NCI-H446 (cell line): ENCODE measurements at places on chromosomes 1 and 21.
A peak's percentile ranks its signal among the peaks of the same experiment; 100 is the strongest.

DNA sequence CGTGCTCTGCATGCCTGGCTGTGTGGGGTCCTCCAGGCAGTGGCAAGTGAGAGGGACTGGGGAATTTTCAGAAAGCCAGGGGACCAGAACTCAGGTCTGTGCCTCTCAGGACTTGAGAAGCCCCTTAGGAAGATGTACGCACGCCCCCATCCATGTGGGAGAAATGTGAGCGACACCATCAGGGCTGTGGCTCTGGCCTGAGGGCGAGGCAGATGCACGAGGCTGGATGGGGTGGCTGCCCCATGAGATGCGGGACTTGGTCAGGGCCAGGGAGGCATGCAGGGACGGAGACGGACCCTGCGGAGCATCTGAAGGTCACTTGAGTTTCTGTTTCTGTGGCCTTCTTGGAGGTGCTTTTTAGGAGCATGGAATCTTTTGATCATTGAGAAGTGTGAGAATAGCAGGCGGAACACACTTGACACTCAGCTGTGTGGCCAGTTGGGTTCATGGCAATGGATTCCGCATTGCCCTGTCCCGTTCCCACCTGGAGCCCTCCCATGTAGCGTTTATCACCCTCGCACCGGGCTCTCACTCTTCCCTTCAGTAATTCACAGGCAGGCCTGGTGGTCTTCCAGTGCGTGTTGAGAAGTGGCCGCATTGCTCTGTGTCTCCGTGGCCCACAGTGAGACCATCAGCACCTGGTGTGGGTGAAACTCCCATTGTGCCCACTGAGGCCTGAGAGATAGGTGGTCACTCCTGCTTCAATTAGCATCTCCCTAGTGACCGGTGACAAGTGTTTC, 30.7 kb upstream of the ACTRT2 start:
- no peak for DNase-seq

- peak; percentile 38 for DNase-seq
Observed at GRCh38 chr1:201718346-201719202, 110.4 kb upstream of the IPO9 start.

DNA sequence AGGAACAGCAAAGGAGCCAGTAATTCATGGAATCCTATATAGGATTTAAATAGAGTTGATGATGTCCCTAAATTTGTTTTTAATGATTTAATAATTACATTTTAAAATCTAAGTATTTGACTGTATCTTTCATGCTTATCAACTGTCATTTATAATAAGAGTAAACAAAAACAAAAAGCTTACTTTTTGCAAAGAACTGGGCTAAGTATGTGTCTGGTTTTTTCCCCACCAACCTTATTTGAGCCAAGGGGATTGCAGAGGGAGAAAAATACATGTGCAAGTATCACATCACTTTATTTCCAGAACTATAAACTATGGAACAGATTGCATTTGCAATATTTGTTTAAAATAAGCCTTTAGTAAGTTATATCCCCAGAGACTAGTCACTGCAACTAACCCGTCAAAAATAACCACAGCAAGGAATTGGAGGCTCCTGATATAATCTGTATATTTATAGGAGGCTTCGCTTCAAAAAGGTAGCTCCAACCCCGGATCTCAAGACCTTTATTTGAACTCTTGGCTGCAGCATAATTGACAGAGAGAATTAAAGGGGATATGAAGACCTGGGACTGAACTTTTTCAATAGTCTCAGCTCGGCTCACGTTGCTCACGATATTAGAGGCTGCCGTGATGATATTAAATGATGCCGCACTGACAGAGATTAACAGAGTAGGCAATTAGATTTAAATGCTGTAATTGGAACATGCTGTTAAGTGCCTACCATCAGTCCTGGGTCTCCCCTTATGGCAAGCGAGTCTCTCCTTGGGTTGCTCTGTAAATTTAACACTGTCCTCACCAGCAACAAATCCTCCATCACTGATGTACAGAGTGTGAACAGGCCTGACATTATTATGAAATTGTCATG, 329.1 kb upstream of the NFIA start:
- DNase-seq: no peak

DNA sequence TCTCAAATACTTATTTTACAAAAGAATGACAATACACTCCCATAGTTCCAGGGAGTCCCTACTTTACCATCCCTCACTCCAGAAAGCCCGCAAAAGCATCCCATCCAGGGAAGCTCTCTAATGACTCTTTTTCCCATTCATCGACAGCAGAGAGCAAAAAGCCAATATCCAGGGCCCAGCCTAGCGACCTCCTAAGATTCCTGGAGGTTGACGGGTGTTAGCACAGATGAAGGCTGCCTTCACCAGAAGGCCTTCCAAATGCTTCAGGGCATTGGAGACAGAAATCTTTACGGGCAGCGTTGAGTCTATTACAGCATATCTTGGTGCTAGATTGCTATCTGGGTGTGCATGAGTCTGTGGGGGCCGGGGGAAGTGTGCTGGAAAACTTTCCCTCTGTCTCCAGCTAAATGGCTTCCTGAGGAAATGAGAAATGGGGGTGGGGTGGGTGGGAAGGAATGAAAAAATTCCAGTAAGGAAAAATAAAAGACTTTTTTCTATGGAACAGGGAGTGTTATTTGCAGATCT, 136.6 kb downstream of the PROX1 start:
- no peak for DNase-seq

GRCh38 chr1:57304591-57304990, 119.3 kb downstream of the DAB1 start:
- DNase-seq: no peak

DNA sequence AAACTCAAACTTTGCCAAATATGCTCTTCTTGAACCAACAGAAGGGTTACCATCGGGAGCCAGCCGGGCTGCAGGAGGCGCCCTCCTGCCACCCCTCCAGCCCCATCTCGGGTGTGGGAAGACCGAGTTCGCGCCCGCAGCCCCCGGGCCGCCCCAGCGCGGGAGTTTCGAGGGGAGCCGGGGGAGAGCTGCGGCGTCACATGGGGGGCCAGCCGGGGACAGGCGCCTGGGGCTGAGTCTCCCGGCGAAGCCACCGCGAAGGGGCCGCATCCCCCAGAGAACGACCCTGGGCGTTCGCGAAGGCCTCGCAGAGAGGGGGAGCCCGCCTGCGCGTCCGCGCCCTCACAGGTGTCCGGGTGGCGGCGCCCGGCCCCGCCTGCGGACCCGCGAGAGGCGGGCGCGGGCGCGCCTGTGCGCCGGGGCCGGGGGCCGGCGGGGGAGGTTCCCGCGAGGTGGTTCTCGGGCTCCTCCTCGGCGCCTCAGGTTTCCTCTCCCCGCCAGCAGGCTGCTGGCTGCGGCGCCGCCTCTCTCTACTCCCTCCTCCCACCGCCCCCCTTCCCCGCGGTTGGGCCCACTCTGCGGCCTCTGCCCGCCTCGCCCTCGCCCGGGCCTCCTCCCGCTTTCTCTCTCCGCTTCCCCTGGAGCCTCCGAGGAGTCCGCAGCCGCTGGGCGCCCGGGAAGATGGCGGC, at the start of gene RAVER2:
TSS of gene RAVER2 (plus strand) at position 584 of the 689 bp plus-strand sequence. CDS start at position 682, 98 bp downstream.
- peak; percentile 53 for DNase-seq

- peak; percentile 41 for DNase-seq
Observed at GRCh38 chr1:209625791-209626285, 26.4 kb downstream of the LAMB3 start.

DNA sequence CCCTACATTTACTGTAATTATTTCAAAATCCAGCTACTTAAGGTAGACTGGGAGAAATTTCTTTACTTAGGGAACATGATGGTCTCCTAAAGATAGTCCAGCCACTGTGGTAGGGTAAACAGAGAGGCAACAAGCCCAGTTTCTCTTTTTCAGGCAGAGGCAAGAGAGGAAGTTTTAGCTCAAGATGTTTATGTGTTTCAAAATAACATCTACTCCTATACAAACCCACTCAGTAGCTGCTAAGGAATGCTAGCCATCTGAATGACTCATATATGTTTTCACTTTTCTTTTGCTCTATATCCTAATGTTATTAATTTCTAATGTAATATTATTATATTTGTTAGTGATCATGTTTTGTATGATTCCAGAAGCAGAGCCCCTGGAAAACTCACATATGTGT, 856.6 kb downstream of the PLA2G4A start:
- no peak for DNase-seq
